Activated T-helper 1 cell treated with anti-CD3 and anti-CD28 coated beads, Interleukin-12 subunit alpha, Interleukin-12 subunit beta, Interleukin-2, Interleukin-4 antibody, amounts not matched to agents 30 ng/mL and 10 ng/mL and 1 ng/mL, durations not matched to agents 14 hours and 24 hours and 36 hours (primary cell): ENCODE measurements at places on chromosomes 2 and 18. TPM values are rescaled to one million over a fixed set of nuclear protein-coding genes. Genes with fewer than 3 reads are reported as not detected.

The M1AP gene
- 0.10 TPM in 1 of 2 replicates, not detected in the other for total RNA-seq

The PDE1A gene
- not detected in 2 replicates for total RNA-seq

The MARCHF4 gene
- not detected in 2 replicates for total RNA-seq

The YPEL5 gene
- total RNA-seq: 25.1 and 27.3 TPM in 2 replicates

The CDC42EP3 gene
- 10.1 and 10.7 TPM in 2 replicates for total RNA-seq

The GAL3ST2 gene
- 0.51 and 0.60 TPM in 2 replicates for total RNA-seq

The SPRED2 gene
- 8.5 and 9.4 TPM in 2 replicates for total RNA-seq

The PRSS56 gene
- not detected in 2 replicates for total RNA-seq

The CROCC2 gene
- total RNA-seq: not detected in 2 replicates

The MAL gene
- total RNA-seq: 264 and 272 TPM in 2 replicates

The MAPK4 gene
- total RNA-seq: not detected in 2 replicates

The XIRP2 gene
- not detected in 2 replicates for total RNA-seq

The EMILIN1 gene
- 1.1 and 1.5 TPM in 2 replicates for total RNA-seq

The CHRNA1 gene
- total RNA-seq: not detected in 2 replicates

The CFAP65 gene
- total RNA-seq: not detected in 2 replicates

The ANTXR1 gene
- not detected in 2 replicates for total RNA-seq

The C1QL2 gene
- not detected in 2 replicates for total RNA-seq

The CLEC4F gene
- 0.10 TPM in 1 of 2 replicates, not detected in the other for total RNA-seq

The DSG2 gene
- 0.18 and 0.42 TPM in 2 replicates for total RNA-seq

The HOXD13 gene
- total RNA-seq: not detected in 2 replicates

The SERPINB11 gene
- not detected in 2 replicates for total RNA-seq

The DDX1 gene
- total RNA-seq: 104 and 111 TPM in 2 replicates

The TCF23 gene
- not detected in 2 replicates for total RNA-seq

The FOXI3 gene
- total RNA-seq: not detected in 2 replicates

The EFEMP1 gene
- not detected in 2 replicates for total RNA-seq

The GLI2 gene
- total RNA-seq: 0.32 and 0.62 TPM in 2 replicates

The TRABD2A gene
- total RNA-seq: 62.1 and 62.2 TPM in 2 replicates

The FAM110C gene
- total RNA-seq: 0.78 and 1.2 TPM in 2 replicates

The STAT1 gene
- 129 and 136 TPM in 2 replicates for total RNA-seq

The YWHAQ gene
- total RNA-seq: 290 and 311 TPM in 2 replicates

The BIRC6 gene
- total RNA-seq: 112 and 123 TPM in 2 replicates

The IMPACT gene
- total RNA-seq: 9.5 and 11.8 TPM in 2 replicates

The GREB1L gene
- not detected in 2 replicates for total RNA-seq

The ZSWIM2 gene
- total RNA-seq: not detected in 2 replicates

The DUSP11 gene
- 42.1 and 42.4 TPM in 2 replicates for total RNA-seq

The CENPO gene
- 44.7 and 48.3 TPM in 2 replicates for total RNA-seq

The GPR45 gene
- total RNA-seq: not detected in 2 replicates

The AQP12B gene
- total RNA-seq: not detected in 2 replicates

The TSN gene
- 72.3 and 80.1 TPM in 2 replicates for total RNA-seq

The ITGB6 gene
- total RNA-seq: not detected in 2 replicates
